ENCODE measurements at places on chromosomes 2 and 18.

GRCh38 chr2:56379066-56379465 is 195.3 kb downstream of the CCDC85A start:
- no peak for DNase-seq

GRCh38 chr2:44935729-44936098 is 5.8 kb upstream of the SIX3 start:
- DNase-seq: no peak

GRCh38 chr18:79508565-79509535 is 113.1 kb downstream of the NFATC1 start:
- DNase-seq: no peak

DNA sequence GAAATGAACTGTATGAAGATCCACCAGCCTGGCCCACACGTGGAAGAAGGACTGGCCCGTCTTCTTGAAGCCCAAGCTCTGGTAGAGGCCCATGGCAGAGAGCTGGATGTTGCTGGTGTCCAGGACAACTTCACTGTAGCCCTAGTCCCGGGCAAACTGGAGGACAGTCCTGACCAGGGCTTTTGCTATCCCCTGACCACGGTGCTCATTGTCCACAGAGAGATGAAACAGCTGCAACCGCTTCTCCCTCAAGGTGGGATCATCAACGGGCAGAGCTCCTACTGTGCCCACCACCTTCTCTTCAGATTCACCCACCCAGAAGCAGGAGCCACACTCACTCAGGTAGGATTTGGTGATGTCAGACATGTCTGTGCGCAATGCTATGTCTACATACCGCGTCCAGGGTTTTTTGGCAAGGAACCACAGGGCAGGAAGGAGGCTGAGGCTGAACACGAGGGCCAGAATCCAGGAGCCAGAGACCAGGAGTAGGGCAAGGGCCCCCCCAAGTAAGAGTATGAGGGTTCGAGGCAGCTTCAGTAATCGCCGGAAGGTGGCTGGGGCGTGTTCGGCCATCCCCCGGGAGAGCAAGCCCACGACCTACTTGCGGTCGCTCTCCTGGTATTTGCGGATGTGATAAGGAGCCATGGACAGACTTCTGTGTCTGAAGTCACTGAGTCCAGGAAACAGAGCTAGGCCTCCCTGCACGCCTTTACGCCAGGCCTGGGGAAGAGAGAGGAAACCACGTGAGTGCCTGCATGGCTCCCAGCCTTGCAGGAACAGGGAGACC is 36.3 kb downstream of the TPRKB start:
- DNase-seq: no peak

DNA sequence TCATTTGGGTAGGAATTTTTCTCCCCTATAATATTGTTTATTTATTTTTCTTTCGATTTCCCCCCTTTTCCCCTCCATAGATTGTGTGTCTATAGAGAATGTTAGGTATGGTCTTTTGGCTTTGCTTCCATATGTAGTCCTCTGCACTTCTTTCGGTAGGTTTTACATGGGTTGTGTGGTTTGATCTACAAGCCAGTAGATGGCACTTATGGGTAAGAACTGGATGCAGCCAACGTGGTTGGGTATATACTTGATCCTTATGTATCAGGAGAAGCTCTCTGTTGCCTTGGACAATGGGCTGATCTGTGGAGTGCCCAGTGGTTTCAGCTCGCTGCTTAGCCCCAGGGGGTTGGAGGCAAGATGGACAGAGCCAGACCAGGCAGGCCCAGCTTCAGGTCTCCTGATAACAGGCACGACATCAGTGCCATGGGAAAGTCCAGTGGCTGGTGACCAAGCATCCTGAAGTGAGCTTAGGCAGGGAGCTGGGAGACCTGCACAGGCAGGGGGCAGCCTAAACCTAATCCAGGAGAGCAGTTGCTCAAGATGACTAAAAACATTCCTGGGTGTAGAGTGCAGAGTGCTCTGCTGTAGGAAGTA is 488.3 kb downstream of the CCDC85A start:
- DNase-seq: no peak

GRCh38 chr2:26086155-26086637 is 52.3 kb downstream of the RAB10 start:
- DNase-seq: peak; percentile 32

DNA sequence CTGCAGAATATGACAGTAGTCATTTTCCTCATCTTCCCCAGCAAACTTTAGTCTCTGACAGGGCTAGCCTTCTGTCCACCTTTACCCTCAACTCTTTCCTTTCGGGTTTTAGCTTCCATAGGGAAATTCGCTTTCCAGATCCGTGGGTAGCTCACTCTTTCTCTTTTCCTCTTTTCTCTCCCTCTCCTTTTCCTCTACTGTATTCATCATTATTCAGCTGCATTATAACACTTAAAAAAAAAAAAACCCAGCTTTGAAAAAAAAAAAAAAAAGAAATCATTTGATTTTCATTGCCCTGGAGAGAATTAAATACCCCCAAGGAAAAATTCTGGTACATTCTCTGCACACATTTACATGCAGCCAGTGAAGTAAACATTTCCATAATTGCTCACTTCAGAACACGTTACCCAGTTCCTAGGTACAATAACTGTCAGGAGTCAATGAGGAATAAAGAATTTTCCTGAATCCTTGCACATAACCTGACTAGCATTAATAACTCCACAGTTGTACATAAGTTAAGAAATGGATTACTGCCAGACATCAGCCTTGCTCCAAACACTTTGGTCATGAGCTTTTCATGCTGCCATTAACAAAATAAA is 63.5 kb downstream of the ZNF521 start:
- DNase-seq: no peak

Data from CD4-positive, alpha-beta T cell treated with Interleukin-4 for 1 hour (primary cell).